Stimulated activated CD4-positive, alpha-beta T cell treated with anti-CD3 and anti-CD28 coated beads, Interleukin-1b, Interleukin-23, amount 100 ng/mL, for 1 hour (primary cell): ENCODE measurements at places on chromosomes 12 and 14.

- DNase-seq, result no peak
Observed at GRCh38 chr12:50088577-50089335, 3.6 kb downstream of the SMARCD1 start.

GRCh38 chr12:85836197-85837090 lies at the start of gene RASSF9:
TSS of gene RASSF9 (minus strand) at chr12:85836409. CDS start at chr12:85836201, 208 bp downstream.
- no peak for DNase-seq

DNA sequence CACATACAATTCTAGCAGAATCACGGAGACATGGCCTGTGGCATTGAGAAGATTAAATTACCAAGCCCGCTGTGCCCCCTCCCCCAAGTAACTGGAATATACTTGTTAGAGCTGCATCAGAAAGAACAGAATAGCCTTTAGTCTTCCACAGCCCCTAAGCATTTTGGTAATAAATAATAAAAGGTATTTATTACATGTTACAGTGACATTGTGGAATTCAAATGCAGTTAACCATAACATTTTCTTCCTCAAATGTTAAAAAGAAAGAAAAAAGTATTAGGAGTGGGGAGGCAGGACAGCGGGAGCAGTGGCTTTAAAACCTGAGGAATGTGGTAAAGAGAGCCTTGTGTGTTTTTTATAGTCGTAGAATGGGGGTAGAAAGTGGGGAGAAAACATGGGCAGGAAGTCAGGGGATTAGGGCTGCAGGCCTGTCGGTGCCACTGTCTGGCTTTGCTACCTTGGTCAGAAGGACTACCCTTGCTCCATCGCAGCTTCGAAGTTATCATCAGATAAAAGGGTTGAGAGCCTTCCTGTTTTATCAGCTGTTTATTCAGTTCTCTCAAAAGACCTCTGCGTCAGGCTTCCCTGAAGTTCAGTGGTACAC lies 255.9 kb downstream of the MSRB3 start:
- no peak for DNase-seq

DNA sequence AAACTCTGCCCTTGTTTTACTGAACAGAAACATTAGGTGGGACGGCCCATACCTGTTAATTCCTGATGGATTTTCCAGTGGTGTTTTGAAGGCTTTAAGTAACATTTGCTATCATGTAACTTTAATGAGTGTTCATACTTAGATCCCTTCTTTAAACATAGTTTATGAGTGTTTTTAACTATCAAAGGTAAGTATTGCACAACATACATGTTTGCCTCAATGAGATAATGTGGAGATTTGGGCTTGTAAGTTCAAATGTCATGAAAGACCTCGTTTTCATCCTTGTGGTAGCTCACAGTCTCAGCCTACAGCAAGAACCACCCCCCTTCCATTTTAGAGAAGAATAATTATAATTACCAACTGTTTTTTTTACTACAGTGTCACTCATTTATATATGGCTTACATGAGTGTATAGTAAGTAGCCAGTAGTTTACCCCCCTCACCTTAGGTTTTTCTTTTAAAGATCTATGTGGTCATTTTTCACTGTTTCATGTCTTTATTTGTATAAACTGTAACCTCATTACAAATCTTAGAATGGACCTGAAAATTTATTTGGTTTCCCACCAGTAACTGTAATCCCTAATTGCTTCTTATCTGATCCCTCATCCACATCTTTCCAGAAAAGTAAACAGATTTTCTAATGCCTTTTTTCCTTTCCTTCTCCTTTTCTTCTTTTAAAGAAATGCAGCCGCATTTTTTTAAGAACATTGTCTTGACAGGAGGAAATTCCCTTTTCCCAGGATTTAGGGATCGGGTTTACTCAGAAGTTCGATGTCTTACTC lies 18.9 kb downstream of the ACTR6 start:
- no peak for DNase-seq

GRCh38 chr14:23139874-23140273 lies 20.8 kb upstream of the CEBPE start:
- DNase-seq, result no peak

GRCh38 chr12:64080319-64081007 lies 141.6 kb downstream of the KICS2 start:
- DNase-seq, result no peak

DNA sequence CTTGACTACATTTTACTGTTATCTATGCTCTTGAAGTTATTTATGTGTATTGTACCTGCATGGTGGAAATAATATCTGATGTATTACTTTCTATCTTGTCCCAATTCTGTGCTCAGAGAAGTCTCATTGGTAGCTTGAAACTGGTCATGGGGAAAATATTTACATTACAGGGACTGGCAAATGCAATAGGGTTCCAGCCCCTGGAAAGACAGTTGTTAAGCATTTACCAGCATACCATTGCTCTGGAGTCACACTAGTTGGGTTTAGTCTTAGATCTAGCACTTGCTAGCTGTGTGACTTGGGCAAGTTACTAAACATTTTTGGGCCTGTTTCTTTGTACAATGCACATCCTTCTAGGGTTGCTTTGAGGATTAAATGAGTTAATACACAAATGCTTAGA lies 86.3 kb upstream of the NRXN3 start:
- no peak for DNase-seq

DNA sequence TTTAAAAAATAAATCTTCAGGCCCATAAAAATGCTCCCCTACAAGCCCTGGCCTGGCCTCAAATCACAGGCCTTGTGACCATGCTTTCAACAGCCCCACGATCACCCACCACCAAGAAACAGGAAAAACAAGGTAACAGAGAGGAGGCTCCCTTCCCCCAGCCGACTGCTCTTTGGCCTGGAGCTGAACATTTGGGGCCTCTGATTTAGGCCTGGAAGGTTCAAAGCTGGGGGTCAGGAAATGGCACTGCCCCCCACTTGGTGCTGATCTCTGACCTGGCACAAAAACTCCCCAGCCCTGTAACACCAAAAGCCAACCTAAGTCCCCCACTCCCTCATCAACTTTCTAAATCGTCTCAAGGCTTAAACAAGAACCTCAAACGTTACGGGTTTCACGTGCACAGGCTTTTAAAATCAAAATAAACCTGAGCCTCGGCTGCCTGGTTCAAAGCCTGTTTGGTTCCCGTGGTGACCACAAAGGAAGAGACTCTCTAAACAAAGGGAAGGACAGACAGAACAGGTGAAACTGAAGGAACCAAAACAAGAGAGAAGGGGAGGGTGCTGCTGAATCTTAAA lies 9.0 kb downstream of the ACTN1 start:
- no peak for DNase-seq
